ENCODE measurements at places on chromosomes 5 and 9.

- DNase-seq: no peak
Measured at GRCh38 chr9:111463048-111463447, 21.1 kb downstream of the ECPAS start.

DNA sequence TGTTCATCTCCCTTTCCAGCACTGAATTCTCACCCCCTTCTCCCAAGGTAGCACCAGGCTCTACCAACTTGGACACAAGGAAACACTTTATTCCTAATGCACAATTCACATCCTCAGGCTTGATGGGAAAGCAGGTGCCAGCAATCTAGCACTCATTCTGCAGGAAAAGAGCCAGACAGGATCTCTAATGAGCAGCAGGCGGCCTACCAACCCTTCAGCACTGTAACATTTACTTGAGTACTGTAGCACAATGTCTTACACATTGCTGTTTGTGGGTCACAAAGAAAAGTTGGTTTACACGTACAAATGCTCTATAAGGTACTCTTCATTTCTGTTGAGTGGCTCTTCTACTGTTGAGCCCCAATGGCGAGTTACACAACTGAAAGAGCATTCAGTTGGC, 254.4 kb downstream of the MLLT3 start:
- DNase-seq: no peak

- no peak for DNase-seq
Measured at GRCh38 chr5:18152671-18153070, 518.4 kb downstream of the TAF11L14 start.

DNA sequence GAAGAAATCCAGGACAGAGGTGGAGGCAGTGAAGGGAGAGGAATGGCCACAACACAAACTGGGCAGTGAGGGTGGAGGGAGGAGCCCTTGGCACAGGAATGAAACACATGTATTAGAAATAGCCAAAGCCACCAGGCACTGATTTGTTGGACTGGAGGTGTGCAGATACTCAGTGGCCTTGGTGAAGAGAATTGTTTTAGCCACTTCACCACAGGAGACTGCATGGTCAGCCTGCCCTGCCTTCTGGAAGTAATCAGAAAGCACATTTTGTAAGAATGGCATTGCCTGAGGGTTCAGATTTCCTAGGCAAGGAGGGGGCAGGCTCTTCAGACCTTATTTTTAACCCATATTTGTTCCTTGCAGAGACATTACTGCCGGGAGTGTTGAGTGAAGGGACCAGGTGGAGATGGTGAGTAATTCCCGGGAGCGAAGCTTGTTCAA, 2.2 kb downstream of the SGCD start:
- DNase-seq: no peak

GRCh38 chr5:134552301-134552700, 26.8 kb downstream of the JADE2 start:
- DNase-seq: no peak

DNA sequence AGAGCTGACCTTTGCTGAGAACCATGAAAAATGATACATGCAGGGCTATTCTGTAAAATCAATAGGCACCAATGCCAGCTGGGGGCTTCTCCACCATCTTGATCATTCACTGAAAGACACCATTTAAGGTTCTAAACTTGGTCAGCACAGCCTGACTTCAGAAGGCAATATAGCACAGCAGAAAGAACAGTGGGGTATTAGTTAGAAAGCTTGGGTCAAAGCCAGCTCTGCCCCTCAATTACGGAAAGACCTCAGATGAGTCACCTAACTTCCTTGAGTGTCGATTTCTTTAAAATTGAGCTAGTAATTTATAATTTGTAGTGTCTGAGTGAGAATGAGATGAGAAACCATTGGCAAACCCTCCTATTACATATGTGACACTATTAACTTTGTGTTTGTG, 3.4 kb downstream of the TNC start:
- no peak for DNase-seq

DNA sequence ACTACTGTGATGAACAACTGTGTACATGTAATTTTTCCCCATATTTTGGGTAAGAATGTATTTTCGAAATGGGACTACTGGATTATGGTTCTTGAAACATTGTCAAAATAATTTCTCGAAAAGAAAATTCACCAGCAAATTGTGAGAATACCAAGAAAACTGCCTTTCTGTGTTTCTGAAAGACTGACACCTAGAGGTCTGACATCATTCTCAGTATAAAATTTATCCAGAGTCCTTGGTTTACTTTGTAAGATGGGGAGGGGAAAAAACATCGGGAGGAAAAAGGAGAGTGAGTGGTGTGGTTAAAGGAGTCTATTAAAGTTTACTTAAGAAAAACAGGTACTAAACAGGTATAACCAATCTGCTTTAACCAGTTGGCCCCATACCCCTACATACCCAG, 149.2 kb downstream of the CEP120 start:
- no peak for DNase-seq

DNA sequence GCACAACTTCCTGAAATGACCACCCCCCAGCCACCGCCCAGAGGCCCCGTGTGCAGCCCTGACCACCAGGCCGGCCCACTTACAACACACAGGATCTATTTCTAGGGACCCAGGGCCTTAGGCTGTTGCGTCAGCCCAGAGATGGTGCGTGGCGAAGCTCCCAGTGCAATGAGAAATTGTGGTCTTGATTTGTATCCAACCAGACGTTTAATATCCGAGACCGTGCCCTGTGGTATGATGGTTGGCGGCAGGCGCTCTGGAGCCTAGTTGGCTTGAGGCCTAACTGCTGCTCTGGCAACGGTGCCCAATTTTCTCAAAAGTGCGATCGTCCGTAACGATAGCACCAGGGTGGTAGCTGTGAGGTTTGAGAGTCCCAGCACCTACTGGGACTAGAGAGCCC, 32.6 kb upstream of the SLC6A19 start:
- no peak for DNase-seq

DNA sequence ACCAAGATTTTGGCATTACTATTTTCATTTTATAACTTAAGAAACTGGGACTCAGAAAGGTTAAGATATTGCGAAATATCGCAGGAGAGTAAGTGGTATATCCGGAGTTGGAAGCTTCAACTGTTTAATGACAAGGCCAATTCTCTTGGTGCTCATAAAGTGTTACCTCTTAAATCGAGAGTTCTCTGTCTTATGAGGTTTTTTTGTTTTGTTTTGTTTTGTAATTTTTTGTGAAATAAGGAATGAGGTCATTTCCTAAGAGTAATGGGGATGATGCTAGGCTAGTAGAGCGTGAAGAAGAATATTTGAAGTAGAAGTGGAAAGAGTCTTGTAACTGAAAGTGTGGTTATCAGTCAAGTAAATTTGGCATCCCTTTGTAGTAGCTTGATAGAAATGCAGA, 183.2 kb upstream of the DAB2 start:
- no peak for DNase-seq

GRCh38 chr9:86585422-86586143, 231.4 kb upstream of the TUT7 start:
- DNase-seq: no peak

GRCh38 chr9:78053627-78054026, 22.0 kb upstream of the GNAQ start:
- DNase-seq: no peak

- no peak for DNase-seq
Measured at GRCh38 chr9:4548811-4549725, 58.8 kb downstream of the SLC1A1 start.

- DNase-seq: no peak
Measured at GRCh38 chr9:110650261-110650660, 18.3 kb upstream of the MUSK start.

DNA sequence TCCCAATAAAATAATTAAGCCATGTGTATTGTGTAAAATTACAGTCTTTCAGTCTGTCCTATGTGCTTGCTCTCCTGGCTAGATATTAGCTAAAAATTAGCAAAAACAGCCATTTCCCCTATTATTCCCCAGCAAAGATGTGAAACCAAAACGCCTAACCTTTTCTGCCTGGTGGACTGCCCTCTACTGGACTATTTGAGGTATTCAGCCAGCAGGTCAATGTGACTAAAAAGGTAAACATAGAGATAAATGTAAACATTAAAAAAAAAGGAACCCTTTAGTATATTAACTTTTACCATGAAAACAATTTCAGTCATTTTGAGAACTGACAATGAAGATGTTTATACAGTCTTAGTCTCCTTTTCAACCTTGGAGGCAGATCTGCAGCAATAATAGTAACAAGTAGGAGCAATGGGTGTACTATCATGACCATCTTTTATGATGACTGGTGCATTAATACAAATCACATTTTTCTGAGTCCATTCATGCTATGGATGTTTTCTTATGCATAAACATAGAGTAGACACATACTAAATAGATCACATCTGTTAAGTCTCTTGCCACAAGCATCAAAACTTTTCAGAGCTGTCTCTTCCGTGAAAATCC, 10.1 kb downstream of the ATG12 start:
- no peak for DNase-seq

DNA sequence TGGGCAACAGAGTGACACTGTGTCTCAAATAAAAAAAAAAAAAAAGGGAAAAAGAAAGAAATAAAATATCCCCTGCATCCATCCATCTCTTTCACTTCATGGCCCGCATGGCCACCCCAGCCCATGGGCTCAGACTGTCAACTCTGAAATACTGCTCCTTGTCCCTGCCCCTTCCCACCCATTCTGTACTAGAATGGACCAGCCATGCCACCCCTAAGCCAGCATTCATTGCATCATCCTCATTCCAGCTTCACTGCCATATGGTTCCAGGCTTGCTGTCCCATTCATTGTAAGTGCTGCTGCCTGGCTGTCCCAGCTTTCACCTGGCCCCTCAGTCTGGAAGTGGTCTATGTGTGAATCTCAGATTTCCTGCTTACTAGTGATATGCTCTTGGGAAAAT, 46.2 kb downstream of the SPRY4 start:
- DNase-seq: no peak

DNA sequence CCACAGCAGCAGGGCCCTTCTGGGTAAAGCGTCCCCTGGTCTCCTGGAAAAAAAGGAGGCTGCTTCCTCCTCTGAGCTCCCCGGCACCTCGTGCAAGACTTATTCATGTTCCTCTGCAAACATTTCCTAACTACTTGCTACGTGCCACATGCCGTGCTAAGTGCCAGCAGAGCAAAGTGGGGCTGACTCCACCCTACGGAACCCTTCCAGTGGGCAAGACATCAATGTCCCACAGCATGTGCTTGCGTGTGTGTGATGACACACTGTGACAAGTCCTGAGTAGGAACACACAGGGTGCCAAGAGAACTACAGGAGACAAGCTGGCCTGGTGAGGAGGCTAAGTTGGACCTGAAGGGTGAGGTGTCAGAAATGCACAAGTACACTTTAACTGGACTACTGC, 57.4 kb downstream of the SEMA4D start:
- no peak for DNase-seq

DNA sequence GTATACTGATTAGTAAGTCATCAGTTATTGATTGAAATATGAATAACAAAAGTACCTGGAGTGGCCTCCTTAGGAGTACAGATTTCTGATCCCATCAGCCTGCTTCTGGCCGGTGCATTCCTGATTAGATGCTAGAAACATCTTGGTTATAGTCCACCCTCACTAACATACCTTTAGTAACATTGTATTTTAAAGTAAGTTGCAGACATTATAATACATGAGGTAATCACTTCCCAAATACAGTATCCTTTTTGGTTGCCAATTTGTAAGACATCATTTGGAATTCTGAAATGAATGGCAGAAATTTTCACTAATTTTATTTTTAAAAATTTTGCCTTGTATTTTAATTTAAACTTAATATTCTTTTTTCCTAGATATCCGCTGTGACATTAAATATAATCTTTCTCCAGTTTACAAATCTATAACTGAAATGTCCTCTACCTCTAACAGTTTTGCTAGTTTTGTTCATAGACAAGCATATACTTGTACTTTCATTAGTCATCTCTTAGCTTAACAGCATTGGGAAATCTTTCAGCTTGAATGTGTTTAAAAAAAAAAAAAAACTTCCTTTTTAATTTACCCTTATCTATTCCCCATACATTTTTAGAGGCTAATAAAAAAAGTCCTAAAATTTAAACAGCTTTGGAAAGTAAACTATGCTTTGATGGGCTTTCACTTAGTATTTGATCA, 178.9 kb downstream of the XRCC4 start:
- no peak for DNase-seq

- DNase-seq: no peak
Measured at GRCh38 chr9:83362341-83362995, 175.7 kb downstream of the FRMD3 start.

DNA sequence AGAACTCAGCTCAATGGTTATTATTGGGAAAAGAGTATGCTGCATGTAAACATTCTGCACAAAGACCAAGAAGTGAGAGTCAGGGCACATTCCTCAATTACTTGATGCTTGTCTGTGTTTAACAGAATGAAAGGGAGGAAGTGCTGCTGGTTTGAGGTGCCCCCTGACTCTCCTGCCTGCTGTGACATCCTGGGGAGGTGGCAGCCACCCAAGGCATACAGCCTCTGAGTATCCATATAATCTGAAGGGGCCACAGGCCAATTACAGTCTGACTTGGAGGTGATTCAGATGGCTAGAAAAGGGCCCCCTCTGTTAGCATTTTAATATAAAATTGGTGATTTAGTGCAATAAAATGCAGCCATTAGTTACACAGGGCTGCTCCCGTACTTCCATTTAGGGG, 313.8 kb downstream of the ASTN2 start:
- DNase-seq: no peak

- no peak for DNase-seq
Measured at GRCh38 chr9:72509053-72509452, 12.4 kb upstream of the TMC1 start.

GRCh38 chr5:157571357-157571827, 4.2 kb downstream of the ADAM19 start:
- no peak for DNase-seq

DNA sequence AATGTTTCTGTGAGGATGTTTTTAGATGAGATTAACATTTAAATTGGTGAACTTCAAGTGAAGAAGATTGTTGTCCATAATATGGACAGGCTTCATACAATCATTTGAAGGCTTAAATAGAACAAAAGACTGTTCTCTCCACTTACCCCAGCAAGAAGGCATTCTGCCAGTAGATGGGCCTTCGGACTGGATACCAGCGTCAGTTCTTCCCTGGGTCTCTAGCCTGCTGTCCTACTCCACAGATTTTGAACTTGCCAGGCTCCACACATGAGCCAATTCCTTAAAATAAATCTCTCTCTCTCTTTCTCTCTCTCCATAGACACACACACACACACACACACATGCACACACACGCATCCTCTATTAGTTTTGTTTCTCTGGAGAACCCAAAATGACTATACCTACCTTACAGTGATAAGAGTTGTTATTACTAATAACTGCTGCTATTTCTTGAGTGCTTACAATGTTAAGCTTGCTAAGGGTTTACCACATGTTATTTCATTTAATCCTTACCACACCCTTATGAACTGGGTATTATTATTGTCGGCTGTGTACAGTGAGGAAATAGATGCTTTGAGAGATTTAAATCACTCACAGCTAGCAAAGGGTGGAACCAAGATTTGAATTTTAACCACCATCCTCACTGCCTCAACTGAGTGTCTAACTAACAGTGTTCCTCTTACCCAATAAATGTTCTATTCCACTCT, 19.8 kb upstream of the IQGAP2 start:
- DNase-seq: no peak

DNA sequence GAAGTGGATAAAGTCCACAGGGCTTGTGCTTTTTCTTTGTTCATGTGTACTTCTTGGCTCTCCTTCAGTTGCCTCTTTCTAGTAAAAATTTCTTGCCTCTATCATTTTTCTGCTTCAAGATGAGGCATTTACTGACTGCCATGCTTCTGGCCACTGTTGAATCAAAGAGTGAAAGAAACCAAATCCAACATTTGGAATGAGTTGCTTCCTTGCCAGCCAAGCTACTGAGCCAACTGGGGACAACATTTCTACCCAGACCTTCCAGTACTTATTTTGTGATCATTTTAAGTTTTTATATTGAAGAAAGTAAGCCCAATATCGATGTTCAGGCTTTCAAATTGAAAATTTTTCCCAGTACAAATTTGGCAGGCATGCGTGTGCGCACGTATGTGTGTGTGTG, 73.2 kb downstream of the SNCAIP start:
- no peak for DNase-seq

GRCh38 chr5:61455179-61456006, 123.3 kb downstream of the ZSWIM6 start:
- no peak for DNase-seq
